ENCODE measurements at places on chromosomes 5 and 9.

GRCh38 chr9:32596096-32596865 is 23.3 kb upstream of the NDUFB6 start:
- no peak for DNase-seq

DNA sequence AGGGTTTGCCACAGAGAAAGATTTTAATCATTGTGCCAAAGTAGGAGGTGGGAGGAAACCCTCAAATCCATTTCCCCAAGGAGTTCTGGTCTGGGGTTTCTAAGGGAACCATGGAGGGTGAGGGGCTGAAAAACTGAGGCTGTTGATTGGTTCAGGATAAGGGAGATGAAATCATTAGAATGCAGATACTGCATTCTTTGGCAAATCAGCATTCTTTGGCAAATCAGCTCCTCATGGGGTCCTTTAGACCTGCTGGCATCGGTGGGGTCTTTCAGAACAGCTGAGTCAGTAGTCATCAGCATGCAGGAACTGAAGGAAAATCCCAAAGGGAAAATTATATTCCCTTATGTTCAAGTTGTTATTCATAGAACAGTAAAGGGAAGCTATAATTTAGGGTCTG is 585.5 kb downstream of the ISL1 start:
- DNase-seq: no peak

DNA sequence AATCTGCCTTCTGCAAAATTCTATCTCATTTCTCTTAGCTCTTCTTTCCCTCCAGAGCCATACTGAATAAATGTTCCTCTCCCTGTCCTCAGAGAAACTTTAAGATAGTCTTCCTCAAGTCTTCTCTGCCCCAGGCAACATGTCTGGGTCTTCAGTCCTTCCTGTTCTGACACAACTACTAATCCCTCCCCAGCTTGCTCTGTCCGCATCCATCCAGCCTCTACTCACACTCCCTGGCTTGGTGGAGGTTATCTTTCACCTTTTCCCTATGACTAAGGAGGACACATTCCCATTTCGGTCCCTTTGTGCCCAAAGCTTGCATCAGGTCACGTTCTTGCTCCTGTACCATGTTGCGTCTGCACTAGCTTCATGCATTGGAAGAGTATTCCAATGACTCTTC is 143.3 kb downstream of the TTLL11 start:
- DNase-seq: no peak

DNA sequence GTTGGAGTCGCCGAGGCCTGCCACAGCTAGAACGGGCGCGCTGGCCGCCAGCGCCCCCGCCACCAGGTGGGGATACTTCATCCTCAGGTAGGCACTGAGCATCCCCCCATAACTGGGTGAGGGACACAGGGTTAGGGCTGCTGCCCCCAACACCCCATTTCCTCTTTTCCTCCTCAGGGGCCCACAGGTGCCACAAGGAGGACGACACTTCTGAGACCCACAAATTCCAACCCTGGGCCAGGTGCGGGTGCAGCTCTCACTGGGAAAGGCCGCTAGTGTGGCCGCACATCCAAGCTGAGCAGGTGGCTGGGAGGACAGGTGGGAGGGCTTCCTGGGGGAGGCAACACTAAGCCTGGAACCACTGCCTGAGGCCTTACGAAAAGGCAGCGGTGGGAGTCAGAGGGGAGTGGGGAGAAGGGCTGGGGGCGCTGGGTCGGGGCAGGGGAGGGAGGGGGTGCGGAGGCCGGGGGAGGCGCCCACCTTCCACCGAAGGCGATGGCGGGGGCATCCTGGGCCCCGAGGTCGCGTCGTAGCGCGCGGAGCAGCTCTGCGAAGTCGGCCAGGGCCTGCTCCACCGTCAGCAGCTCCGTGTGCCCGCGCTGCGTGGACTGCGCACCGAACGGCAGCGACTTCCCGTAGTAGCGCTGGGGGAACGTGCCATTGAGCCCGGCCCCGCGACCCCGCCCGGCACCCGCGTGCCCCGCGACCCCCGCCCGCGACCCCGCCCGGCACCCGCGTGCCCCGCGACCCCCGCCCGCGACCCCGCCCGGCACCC is 961 bp downstream of the DPP7 start:
- no peak for DNase-seq

- no peak for DNase-seq
Measured at GRCh38 chr5:138969323-138970002, 94.3 kb upstream of the LRRTM2 start.

GRCh38 chr5:22560147-22560546 is 293.0 kb downstream of the CDH12 start:
- DNase-seq: no peak

DNA sequence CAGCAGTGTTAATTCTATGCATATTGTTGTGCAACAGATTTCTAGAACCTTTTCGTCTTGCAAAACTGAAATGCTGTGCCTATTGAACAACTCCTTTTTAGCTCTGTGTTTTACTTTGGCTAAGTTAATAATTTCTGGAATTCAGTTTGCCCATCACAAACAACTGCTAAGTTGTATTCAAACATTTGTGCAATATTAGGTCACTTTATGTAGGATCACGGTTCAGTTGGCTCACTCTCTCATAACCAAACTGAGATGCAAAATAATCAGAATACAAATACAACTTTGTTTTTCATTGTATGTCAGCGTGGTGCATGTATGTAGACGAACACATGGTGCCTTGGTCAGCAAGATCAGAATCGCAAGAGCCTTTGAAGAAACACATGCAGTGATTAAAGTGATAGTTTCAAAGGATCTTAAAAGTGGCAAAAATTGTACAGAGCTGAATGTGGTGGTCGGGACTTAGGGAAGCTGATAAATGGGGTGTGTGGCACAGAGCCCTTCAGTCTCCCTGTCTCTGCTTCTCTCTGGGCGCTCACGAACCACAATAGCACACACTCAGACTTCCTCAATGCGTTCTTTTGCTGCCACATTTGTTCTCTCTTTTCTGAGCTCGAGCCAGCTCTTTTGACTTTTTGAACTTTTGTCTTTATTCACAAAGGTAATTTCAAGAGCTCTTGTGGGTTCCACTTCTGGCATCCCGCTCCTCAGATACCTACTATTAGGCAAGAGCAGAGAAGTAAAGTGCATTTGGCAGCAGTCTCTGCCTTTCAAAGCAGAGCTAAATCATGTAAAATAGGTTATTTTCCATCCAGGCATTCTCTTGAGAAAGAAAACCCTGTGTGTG is 112.4 kb upstream of the CTSL start:
- DNase-seq: no peak

GRCh38 chr9:7243838-7244237 is 486.1 kb downstream of the KDM4C start:
- DNase-seq: no peak
